ENCODE measurements at places on chromosomes 1 and 21.

- no peak for DNase-seq
These were observed 467.3 kb downstream of the SETD4 start for GRCh38 chr21:35593000-35593502.

- peak; percentile 31 for DNase-seq
These were observed 109.4 kb downstream of the NAV1 start for GRCh38 chr1:201648066-201648906.

DNA sequence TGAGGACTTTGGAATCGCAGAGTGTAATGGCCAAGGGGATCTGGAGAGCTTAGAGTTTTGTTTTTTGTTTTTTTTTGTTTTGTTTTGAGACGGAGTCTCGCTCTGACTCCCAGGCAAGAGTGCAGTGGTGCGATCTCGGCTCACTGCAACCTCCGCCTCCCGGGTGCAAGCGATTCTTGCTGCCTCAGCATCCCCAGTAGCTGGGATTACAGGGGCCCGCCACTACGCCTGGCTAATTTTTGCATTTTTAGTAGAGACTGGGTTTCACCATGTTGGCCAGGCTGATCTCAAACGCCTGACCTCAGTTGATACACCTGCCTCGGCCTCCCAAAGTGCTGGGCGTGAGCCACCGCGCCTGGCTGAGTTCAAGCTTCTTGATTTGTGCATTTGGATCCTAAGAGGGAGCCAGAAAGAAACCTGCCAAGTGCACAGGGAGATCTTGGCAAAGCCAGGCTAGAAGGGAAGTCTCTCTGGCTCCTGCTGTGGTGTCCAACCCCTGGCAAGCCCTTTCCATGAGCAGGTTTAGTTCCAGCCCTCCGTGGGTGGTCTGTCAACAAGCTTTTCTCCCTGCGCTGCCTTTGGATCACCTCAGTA is 852 bp downstream of the FAAH start:
- DNase-seq, result no peak

DNA sequence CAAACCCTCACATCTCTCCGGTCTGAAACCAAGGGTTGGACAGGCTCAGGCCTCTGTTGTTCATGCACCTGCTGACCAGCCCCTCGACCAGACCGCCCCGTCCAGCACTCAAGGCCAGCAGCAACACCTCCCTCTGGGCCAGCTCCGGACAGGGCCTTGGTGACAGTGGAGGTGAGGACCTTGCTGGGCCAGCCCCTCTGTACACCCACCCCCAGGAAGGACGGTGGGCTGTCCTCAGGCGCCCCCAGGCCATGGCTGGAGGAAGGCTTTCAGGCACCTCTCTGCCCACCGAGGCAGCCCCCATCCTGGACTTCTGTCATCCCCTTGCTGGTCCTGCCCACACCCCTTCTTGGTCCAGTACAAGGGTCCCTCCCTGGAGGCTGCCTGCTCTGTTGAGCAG is 48.6 kb downstream of the MEGF6 start:
- no peak for DNase-seq

GRCh38 chr1:83619170-83619896 is 379.6 kb downstream of the TTLL7 start:
- DNase-seq, result no peak

- no peak for DNase-seq
These were observed 57.0 kb upstream of the TARBP1 start for GRCh38 chr1:234535763-234536515.

GRCh38 chr1:217240656-217241055 is 390.2 kb downstream of the GPATCH2 start:
- DNase-seq, result no peak

DNA sequence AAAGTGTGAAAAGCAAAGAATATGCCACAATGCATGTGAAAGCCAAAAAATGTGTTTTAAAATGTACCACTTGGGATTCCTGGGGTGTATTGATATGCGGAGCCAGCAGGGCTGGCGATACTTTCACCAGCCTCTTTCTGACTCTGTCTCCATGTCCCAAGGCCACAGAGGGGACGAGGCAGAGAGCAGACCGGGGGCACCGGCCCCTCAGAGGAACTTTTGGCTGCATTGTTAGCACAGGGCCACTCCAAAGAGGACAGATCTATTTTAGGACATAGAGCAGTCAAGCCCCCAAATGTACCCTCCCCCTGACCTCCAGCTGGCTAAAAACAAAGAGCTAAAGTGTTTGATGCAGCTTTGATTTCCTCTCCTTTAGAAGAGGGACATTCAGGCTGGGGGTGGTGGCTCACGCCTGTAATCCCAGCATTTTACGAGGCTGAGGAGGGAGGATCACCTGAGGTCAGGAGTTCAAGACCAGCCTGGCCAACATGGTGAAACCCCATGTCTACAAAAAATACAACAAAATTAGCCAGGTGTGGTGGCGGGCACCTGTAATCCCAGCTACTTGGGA is 25.6 kb upstream of the ZNF436 start:
- DNase-seq, result no peak

GRCh38 chr1:107817935-107818334 is 147.0 kb downstream of the VAV3 start:
- no peak for DNase-seq

- no peak for DNase-seq
These were observed 35.3 kb upstream of the COL6A2 start for GRCh38 chr21:46062471-46063211.

DNA sequence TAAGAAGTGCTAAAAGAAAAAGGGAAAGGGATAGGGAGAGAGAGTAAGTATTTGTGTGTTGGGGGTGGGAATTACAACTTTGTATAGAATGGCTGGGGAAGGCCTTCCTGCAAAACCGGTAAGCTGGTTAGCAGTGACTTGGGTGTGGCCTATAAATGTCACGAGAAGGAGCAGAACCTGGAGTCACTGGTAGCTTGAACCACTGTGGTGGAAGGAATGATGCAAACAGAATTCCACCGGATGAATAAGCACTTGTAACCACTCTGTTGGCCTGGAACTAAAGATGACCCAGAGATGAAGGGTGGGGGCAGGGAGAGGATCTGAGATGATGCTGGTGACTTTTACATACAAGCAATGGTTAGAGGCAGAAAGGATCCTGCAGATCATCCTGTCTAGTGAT is 8.9 kb downstream of the XKR8 start:
- peak; percentile 23 for DNase-seq

DNA sequence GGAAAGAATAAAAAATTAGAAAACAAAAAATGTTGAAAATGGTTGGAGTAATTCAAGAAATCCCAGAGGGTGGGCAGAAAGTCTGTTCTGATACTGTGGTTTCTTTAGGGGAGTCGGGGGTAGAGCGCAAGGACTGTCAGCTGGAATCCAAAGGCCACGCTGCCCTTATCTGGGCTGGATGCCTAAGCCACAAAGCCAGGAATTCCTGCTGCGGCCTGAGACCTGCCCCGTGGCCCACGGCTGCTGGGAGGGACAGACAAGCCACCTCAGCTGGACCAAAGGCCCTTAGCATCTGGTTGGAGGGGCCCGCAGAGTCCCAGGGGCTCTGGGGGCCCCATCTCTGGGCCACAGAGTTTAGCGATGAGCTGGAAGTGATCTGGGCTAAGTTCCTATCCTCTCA is 60.2 kb downstream of the DMRTB1 start:
- DNase-seq, result no peak

GRCh38 chr1:55480029-55480795 is 265.0 kb upstream of the USP24 start:
- DNase-seq, result no peak

DNA sequence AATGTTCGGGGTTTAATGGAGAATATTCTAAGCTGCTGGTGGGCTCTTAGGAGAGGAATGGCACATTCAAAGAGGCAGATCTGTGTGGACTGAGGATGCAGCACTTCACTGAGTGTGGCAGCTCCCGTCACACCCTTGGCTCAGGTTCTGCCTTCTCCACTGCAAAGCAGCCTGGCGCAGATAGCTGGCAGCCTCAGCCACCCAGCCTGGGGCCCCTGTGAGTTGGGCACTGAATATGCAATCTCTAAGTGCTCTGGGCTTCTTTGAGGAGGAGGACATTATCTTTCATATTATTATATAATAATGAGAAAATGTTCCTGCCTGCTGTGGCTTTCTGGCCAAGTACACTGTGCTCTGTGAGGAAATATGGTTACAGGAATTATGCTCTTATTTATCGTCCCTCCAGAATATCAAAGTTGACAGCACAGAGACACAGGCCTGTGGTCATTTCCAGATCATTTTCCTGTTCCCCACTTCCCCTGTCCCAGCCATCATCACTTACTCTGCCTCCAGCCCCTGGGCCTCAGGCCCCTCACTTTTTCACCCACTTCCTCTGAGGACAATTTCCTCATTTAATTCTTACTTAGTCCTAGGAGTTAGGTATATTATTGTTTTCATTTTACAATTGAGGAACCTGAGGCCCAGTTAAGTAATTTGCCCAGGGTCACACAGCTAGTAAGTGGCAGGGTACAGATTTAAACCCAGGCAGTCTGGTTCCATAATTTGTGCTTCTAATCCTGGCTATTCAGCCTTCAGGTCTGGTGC is 53.6 kb downstream of the MAB21L3 start:
- DNase-seq, result no peak

GRCh38 chr21:45421071-45421845 is 16.3 kb downstream of the COL18A1 start:
- no peak for DNase-seq

- no peak for DNase-seq
These were observed 24.7 kb downstream of the SSBP3 start for GRCh38 chr1:54381524-54381923.

- DNase-seq, result no peak
These were observed 19.2 kb upstream of the RGS8 start for GRCh38 chr1:182703539-182703938.

- DNase-seq, result peak; percentile 6
These were observed 53.6 kb upstream of the MUTYH start for GRCh38 chr1:45393718-45394302.
